Retinal pigment epithelial cell (primary cell): ENCODE measurements at places on chromosomes 7 and 10.
A peak's percentile ranks its signal among the peaks of the same experiment; 100 is the strongest.

GRCh38 chr10:118488710-118489497, 106.5 kb downstream of the PRLHR start:
- no peak for DNase-seq

DNA sequence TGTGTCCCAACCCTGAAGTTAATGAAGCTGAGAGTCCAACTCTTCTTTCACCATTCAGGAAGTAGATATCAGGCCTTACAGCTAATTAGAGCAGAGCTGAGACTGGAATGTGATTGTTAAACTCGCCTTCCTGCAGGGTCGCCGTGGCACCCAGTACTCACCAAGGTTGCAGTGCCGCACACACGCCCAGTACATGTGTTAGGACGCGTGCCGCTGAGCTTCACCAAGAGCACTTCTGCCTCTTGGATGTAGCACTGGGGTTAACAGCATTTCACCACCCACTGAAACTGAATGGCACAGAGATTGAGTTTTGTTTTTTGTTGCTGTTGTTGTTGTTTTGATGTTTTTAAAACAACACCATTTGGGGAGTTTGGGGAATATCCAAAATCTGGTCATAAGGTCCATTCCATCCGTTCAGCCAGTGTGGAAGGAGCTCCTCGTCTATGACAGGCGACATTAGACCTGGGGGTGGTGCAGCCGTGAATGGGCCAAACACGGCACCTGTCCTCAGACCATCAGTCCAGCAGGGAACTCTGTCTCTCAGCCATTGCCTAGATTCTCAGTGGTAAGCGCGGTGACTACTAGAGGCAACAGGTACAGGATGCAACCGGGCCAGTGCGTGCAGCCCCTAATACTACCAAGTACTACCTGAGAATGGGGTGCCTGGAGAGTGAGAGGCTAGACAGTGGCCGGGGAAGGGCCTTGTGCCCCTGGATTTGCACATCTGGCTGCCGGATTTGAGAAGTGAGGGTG, 21.9 kb downstream of the WIPI2 start:
- DNase-seq: no peak

GRCh38 chr10:28243923-28244322, 58.9 kb downstream of the MPP7 start:
- DNase-seq: no peak

DNA sequence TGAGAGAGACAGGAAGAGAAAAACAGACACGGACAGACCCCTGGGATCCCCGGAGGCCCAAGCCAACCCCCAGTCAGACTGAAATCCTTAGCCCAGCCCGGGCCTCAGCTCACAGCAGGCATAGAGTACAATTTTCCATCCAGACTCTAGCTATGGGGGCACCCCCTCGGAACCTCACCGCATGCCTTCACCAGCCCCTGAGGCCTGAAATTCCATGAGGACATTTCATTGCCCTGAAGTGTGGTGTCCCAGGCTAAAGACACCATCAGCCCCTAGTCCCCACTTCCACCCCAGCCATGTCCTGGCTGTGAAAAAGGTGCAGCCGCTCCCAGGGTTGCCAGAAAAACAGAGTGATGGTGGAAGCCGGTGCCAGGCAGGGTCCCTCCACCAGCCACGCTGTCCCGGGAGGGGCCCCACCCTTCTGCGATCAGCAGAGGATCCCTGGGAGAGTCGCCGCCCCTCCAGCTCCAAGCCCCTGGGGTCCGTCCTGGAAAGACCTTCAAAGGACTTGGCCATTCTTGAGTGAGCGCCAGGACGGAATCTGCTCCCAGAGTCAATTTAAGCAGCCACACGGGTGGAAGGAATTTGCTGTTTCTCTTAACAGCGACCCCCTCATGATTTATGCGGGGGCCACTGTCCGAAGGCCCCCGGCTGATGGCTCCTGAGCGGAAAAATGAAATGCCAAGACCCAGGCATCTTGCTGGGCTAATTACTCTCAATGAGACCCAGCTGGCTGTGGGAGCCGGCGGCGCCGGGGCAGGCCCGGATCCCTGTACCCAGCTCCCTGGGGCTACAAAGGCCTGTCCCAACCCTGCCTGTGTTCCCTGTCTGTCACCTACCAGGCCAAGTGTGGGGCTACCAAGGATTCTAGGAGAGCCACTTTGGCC, 23.2 kb downstream of the MYL10 start:
- no peak for DNase-seq

DNA sequence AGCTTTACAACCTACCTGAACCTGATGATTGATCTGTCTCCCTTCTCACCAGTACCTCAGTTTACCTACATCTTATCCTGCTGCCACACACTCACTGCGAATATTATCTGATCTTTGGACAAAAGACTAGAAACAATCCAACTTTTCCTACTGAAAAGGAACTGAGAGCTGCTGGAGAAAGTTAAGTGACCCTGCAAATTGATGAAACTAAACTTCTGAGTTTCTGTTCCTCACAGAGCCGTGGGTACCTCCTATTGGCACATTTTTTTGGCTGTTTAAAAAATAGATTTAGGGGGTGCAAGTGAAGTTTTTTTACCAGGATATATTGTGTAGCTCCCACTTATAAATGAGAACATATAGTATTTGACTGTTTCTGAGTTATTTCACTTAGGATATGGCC, 66.0 kb upstream of the STARD3NL start:
- DNase-seq: no peak

- peak; percentile 55 for DNase-seq
Observed at GRCh38 chr7:84697506-84697905, 489.4 kb downstream of the SEMA3D start.

GRCh38 chr10:8221451-8221850, 167.0 kb downstream of the GATA3 start:
- DNase-seq: no peak

GRCh38 chr7:112336936-112337576, 113.2 kb upstream of the IFRD1 start:
- DNase-seq: no peak

- DNase-seq: no peak
Observed at GRCh38 chr10:122164023-122164601, 107.0 kb upstream of the BTBD16 start.

DNA sequence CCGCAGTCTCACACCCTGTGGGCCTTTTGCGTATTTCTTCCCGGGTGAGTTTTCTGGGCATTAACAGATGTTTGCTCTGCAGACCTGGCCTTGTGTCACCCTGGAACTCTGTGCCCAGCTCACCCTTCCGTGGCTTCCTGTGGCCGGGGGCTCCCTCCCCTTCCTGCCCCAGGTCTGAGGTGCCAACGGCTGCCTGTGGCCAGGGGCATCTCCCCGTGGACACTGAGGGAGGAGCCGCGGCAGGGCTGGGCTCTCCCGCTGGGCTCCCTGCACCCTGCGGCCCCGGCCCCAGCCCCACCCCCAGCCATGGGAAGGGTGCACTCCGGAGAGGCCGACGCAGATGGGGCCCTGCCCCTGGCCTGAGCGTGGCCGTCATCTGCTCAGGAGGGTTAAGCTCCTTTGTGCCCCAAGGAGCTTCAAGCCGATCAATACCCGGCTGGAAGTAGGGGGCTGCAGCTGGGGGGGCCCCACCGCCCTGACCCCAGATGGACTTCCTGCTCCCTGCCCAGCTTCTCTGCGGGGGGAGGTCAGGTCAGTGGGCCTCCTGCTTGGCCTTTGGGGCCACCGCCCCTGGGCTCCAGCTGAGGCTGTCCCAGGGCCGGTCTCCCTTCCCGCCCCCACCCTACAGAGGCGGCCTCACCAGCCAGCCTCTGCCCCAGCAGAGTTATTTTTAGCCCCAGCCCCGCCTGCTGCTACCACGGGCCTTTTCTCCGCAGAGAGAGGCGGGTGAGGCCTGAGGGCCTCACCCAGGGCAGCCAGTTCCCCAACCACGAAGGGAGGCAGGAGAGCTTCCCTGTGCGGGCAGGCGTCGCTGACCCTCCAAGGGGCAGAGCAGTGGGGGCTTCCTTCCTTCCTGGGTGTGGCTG, 24.2 kb downstream of the PWWP2B start:
- peak; percentile 33 for DNase-seq

DNA sequence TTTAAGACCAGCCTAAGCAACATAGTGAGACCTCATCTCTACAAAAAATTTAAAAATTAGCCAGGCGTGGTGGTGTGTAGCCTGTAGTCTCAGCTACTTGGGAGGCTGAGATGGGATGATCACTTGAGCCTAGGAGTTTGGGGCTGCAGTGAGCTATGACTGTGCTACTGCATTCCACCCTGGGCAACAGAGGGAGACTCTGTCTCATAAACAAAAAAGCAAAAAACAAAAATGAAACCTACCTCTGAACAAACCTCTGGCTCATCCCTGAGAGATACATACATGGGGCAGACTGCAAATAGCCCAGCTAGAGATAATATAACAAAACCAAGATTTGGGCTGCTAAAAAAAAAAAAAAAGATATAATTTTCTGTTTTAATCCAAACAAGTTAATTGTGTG, 19.5 kb downstream of the C10orf67 start:
- no peak for DNase-seq

DNA sequence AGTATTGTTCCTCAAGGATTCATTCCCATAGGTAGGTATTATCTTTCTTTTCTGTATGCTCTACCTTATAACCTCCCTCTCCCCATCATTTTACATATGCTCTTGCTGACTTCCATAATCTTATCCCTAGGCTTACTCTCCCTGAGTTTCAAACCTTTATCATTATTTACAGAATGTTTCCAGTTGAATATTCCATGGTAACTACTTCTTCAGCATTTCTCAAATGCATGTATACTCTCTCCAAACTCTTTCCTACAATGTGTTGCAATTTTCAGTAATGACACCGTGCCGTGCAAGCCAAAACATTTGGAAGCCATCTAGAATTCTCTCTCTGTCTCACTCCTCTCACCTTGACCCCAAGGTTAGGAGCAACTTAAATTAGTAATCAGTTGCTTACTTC, 548.5 kb downstream of the MAGI2 start:
- DNase-seq: no peak

GRCh38 chr7:18626717-18627116, 131.2 kb downstream of the HDAC9 start:
- DNase-seq: no peak

DNA sequence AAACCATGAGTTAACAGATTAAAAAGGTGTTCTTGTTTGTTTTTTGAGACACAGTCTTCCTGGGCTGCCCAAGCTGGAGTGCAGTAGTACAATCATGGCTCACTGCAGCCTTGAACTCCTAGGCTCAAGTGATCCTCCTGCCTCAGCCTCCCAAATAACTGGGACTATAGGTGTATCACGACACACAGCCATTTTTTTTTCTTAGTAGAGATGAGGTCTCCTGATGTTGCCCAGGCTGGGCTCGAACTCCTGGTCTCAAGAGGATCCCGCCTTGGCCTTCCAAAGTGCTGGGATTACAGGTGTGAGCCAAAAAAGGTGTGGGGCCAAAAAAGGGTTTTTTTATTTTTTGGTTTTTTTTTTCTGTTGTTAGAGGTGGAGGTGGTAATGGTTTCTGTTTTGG, 29.3 kb downstream of the KMT2C start:
- DNase-seq: no peak
